ENCODE measurements at places on chromosomes 4 and X. TPM values are rescaled to one million over a fixed set of nuclear protein-coding genes. Genes with fewer than 3 reads are reported as not detected.

MAGED4 gene
- total RNA-seq: 6.0 TPM

GRCh38 chrX:141405853-141406492, 163.7 kb upstream of the SPANXC start:
- DNase-seq: peak; percentile 84

DNA sequence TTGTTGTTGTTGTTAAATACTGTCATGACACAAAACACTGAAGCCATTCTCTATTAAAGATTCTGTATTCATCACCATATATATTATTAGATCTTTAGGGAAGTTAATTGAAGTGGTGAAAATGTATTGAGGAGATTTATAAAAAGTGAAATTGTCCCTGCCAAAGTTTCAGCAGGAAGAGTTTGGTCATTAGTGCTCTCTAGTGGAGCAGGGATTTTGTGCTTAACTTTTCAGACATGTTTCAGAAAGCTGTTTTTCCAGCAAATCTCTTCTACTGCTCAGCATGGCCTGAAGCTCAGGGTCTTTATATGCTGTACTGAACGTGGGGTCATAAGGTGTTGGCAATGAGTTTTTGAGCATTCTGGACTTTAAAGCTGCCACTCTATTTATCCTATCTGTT, 36.7 kb upstream of the CXXC4 start:
- no peak for DNase-seq

- DNase-seq: no peak
Observed at GRCh38 chr4:54368281-54369265, 139.5 kb downstream of the PDGFRA start.

GRCh38 chr4:153824501-153824900, 35.6 kb upstream of the SFRP2 start:
- no peak for DNase-seq

AMBN gene
- total RNA-seq: not detected

GRCh38 chr4:25532591-25532990, 123.1 kb upstream of the SLC34A2 start:
- no peak for DNase-seq
